ENCODE measurements at places on chromosomes 4 and X.

DNA sequence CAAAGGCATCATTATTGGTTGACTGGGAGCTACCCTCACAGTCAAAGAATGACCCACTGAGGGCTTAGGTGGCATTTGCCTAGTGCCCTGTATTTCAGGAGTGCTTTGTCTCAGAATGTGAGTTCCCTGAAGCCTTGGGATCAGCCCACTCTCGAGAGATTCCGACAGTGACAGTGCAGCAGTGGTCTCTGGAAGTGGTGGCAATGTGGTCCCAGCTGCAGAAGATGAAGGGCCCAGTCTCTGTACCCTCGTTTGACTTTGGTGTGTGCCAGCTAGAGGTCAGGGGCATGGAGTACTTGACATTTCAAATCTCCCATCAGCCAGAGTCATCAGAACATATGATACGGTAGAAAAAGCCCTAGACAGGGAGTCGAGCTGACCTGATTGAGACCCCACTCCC, 153.7 kb downstream of the EFNB1 start:
- no peak for DNase-seq

DNA sequence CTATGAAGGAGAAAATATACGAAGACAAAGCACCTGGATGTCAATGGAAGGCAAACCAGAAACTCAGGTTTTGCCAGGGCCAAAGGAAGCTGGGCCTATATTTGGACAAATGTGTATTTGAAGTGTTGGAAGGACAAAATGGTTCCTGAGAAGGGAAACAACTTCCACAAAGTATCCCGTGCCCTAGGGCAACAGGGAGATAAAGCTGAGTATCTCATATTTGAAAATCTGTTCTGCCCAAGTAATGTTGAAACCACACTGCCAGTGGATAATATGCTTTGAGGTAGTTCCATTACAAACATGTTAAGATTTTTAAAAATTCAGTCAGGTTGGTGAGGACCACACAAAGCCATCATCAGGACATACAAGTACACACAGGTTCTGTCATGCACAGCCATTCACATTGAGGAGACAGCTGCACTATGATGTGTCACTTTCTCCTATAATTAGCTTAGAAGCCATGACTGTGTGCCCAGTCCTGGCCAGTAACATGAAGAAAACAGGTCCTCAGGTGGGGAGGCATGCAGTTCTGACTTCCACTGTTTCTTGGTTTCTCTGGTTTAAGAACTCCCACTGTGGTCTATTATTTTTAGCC, 116.4 kb downstream of the PWWP3B start:
- no peak for DNase-seq

DNA sequence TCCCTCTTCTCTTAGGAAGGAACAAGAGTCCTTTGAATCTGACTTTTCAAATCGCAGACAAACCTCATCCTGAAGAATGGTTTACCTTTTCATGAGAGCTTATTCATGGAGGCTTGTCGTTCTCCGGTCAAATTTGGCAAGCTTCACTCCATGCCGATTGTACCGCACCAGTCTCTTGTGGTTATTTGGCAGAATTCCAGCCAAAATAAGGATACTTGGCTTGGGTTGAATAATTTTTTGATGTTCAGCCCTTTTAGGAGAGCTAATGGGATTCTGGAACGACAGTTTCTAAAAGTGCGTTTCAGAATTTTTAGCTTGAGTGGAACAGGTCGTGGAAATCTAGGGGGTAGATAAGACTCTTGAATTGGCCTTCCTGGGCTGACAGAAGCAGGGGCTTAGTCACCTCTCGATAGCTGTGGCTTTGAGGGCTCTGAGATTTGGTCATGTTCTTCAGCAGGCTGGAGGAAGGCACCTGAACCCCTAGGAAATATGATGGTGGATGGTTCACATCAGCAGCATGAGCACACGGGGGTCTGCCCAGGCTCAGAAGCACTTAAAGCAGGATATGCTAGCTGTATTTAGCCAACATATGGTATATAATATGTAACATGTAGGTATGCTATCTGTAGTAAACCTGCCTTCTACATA, 1.5 kb downstream of the KLHL2 start:
- DNase-seq = no peak

DNA sequence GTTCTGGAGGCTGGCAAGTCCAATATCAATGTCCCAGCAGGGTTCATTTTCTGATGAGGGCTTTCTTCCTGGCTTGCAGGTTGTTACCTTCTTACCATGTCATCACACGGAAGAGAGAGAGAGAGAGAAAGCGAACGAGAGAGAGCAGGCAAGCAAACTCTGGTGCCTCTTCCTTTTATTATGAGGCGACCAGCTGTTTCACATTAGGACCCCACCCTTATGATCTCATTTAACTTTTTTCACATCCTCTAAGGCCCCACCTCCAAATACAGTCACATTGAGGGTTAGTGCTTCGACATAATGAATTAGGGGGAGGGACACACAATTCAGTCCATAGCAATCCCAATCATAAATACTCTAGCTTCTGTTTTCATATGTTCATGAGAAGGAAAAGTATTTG, 10.6 kb upstream of the GPR174 start:
- no peak for DNase-seq

DNA sequence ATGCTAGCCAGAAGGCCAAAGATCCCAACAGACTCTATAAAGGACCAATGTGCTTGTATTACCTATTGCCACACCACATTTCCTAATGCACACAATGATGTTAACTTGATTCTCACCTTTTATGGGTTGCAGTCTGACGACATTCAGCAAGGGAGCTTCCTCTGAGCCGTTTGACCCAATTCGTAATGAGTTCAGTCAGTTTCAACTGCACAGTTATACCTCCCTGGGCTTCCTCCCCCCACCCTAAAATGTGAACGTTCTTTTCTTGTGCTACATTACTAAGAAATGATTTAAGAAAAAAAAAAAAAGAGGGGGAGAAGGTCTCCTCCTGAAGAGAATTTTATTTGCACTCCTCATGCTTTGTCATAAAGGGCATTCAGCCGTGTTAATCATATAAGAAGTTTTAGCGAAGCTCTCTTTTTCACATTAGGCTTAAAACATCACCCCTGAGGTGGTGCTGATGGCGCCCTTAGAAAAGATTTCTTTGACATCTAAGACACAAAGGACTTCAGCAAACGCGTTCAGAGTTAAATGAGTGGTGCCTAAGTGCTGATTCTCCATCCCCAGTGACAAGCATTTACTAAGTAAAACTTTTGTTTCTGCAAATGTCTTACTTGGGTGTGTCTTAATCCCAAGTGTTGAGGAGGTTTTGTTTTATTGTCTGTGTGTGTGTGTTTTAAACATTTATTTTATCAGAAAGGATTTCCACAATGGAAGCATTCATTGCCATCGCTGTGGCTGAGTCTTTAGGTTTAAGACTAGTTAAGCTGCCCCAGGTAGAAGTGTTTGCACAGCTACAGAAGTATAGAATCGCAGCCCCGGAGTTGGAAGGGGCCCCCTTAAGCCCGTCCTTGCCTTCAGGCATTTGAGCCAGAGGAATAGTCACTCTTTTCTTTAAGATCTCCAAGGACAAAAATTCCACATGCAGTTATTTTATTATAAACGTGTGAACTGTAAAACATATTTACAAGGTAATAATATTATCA, 15.2 kb upstream of the GPC3 start:
- no peak for DNase-seq

DNA sequence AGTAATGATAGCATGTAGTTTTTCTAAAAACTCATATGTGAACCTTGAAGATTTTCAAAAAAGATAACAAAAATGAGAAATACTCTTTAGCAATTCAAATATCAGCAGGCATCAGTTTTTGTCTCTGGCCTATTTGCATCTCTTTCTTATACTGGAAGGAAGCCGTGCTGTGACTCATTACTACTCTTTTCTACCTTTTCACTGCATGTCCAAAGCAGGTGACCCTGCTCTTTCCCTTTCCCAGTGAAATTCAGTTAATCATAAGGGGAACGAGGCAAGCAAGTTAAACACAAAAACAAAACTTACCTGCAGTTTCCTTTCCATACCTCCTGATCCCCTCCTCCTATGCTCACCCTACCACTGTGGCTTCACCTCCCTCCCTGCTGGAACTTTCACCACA, 9.3 kb downstream of the SPATA4 start:
- no peak for DNase-seq

DNA sequence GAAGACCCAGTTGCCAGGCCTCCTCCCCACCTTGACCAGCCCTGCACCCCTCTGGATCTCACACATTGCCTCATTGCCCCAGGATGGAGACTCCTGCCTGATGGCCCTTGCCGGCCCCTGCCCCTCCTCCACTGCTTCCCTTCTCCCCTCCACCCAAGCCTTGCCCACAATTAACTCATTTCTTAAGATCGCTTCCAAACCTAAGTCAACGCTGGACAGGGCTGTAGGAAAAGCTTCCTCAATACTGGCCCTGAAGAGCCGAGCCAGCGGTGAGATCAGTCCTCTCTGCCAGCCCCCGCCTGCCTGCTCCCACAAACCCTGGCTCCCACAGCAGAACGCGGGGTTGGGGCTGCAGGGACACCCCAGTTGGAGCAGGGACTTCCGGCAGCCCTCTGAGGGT, 7.5 kb upstream of the HAUS7 start:
- DNase-seq = no peak

GRCh38 chr4:146462251-146462650, 59.5 kb downstream of the SLC10A7 start:
- no peak for DNase-seq

- no peak for DNase-seq
Observed at GRCh38 chrX:153411255-153411987, at the start of gene ZFP92. TSS of gene ZFP92 (plus strand) at chrX:153411472. CDS start at chrX:153418323, 6,851 bp downstream.

DNA sequence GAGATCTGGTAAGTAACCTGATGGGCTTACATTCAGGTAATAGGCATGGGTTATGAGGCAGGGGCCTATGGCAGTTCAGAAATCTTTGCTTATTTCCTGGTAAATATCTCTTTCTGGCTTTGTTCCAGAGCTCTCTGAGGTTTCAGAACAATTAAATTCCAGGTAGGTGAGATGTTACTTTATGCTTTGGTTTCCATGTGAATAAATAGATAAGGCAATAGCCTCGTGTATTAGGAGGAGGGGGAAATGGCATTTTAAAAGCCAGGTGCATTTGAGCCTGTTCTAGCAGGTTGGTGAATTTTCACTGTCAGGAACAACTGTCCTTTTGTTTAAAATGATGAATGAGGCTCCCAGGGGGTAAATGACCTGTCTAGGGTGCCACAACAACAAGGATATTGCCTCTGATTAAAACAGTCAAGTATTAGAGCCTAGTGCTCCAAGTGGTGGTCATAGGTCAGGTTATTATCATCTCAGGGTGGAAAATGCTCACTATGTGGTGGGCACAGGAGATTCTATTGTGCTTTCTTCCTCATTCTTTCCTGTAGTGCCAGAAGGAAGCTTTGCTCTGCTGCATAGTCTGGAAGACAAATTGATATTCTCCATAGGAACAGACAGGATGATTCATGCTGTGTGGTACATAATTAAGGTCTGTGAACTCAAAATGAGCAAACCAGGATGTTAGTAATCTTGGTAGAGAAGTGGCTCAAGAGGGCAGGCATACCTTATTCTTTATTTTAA, 296.2 kb downstream of the INPP4B start:
- DNase-seq = peak; percentile 61

DNA sequence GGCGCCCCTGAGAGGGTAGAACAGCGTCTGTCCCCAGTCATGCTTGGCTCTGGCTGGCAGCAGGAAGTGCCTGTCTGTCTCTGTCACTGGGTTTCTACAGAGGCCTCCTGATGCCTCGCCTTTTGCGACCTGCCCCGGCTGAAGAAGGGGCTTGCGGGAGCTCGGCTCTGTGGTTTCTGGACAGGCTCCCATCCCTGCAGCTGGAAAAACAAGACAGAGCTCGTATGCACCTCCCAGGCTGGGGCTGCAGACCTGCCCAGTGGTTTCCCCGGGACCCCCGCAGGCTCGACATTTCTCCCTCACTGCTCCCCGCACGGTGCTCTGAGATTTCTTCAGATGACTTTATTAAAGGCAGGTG, 57.0 kb upstream of the SORCS2 start:
- no peak for DNase-seq

DNA sequence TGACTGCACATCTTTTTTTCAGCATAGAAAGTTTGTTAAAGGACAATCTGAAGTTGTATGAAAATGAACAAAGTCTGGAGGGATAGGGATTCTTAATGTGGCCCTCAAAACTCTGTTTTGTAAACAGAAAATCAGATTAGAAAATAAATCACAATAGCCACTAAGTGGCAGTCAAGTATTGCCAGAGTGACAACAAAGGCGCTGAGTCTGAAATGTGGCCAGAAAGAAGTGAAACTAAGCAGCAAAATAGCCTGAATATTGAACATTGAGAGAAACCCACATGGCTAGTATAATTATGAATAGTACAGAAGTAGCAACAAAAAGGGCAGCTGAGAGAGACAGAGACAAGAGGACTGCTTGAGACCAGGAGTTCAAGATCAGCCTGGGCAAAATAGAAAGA, 81.1 kb upstream of the CT45A1 start:
- DNase-seq = no peak

GRCh38 chr4:86775061-86775460, 74.1 kb downstream of the SLC10A6 start:
- DNase-seq = no peak

GRCh38 chr4:8391972-8392371, 48.6 kb downstream of the ACOX3 start:
- no peak for DNase-seq

DNA sequence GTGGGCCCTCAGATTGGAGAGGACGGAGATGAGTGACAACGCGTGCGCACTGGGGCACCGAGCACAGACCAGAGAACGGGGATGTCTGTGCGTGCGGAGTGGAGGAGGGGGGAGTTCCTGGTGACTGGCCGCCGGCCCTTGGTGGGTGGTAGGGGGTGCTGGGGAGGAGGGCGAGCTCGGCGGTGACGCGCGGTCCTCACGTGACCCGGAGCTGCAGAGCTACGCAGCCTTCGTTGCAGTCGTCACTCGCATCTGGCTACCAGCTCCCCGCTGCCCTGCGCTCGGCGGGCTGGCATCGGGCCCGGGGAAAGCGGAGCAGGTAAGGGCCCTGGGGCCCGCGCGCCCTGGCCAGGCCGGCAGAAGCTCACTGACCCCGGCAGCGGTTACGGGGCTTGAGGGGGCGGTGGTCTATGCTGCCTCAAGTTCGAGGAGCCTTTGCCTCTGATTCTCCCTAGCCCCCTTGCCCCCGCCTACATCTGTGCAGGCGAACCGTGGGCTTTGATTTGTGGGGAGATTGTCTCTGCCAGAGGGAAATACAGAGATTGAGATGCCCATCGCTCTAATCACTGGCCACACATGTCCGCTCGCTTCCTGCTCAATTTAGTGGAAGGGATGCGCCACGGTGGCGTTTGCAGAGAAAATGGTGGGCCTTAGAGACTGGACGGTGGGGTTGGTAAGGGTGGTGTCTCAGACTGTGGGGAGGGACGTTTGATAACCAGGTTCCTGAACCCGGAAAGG, at the start of gene ARMCX4:
ARMCX4 (plus strand) TSS at position 245 of the 738 bp plus-strand sequence. CDS start 3,134 bp downstream, outside the sequence.
- DNase-seq = peak; percentile 72
